Muscle of leg (tissue), 16 donors: ENCODE measurements at places on chromosomes 2 and 18. TPM values are rescaled to one million over a fixed set of nuclear protein-coding genes. Genes with fewer than 3 reads are reported as not detected.

DNA sequence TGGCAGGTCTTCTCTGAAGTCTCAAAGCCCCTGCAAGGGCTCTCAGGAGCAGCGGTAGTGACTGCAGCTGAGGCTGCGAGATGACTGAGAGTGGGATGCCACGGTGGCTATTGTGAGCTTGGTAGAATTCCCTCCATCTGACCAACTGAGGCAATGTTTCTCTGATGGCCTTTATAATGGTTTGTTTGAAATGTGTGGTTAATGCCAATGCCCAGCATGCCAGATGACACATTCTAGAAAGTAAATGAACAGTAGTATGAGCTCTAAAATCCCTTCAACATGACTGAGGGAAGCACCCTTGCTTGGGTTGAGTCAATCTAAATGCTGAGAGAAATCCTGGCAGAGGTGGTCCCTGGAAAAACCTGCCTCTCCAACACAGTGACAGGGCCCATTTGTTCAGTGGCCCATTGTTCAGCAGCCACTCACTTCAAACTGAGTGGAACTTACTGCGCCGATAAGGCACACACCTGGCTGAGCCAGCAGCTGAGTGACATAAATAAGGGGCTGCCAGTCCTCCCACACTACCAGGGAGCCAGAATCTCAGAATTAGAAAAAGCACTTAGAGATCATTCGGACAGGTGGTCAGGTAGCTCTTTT, 31.7 kb downstream of the SULT1C2 start:
- no peak for DNase-seq

- peak; percentile 50 for DNase-seq
Observed at GRCh38 chr18:36934884-36935283, 106.0 kb downstream of the KIAA1328 start.

DNA sequence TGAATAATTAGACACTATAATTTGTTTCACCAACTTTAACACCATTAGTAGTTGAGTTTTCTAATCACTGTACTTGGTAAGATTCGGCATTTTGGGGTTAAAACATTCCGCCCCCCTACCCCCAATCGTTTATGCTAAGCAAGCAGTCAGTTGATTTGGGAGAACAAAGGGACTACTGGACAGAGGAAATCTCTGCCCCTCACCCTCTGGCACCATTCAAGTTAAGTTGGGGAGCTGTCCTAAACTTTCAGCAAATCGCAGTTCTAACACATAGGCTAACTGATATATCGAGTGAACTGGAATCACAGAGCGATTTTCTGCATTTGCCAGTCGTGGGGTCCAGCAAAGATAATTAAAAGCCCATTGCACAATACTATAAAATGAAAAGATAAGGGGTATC, 5.6 kb downstream of the KLF7 start:
- peak; percentile 44 for DNase-seq

DNA sequence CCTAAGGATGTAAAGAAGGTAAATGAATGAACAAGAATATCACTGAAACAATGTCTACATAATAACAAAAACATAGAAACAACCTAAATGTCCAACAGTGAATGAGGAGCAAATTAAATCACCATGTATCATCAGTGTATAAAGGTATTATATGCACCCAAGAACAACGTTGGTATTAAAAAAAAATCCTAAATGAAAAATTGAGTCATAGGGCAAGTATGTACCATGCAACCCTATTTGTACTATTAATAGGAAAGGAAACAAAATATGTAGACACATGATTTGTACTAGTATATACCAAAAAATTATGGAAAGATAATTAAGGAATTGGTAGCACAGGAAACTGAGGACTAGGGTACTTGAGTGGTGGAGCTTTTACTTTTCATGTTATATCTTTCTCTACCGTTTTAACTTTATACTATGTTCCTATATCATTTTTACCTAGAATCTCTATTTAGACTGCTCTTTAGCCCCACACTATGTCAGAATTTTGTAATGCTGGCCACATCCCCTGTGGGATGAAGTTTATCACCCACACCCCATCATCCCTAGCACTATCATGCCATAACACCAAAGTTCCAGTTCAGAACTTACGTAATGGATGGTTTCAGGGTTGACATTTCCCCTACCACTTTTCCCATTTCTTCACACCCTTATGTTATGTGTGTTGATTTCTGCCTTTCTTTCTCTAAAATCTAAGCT, 25.6 kb downstream of the IKZF2 start:
- DNase-seq = no peak

DNA sequence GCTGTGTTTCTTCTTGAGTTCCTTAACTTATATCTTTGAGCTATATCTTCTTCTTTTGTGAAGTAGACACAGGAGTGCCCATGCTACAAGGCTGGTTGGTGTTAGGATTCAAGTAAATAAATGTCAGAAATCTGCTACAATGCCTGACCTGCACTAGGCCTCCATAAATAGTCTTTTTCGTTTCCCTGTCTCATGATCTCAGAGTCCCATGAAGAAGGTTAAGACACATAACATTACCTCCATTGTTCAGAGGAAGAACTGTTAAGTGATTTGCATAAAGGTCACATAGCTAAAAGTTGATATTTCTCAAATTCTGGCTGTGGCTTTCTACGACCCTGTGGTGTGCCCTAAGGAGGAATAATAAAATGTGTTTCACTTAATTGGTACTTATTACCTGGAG, 228.4 kb downstream of the KCNS3 start:
- DNase-seq = no peak

DNA sequence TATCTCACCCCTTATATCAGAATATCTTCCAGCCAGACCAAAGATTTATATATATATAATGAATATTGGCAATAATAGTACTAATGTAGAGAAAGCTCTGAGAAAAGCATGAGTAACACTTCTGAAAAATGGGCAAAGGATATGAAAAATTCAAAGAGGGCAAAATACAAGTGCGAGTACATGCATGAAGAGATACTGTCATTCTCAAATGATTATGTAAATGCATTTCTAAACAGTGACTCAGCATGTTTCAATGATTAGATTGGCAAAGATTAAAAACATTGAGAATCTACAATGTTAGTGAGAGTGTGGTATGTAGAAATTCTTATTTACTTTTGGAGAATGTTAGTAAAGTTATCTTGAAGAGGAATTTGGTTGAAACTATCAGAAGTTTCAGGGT, 118.3 kb upstream of the NEDD4L start:
- DNase-seq = no peak

GRCh38 chr2:47043142-47043890, 111.8 kb downstream of the STPG4 start:
- DNase-seq = peak; percentile 77

GRCh38 chr2:119495948-119496347, 28.3 kb downstream of the SCTR start:
- no peak for DNase-seq

DNA sequence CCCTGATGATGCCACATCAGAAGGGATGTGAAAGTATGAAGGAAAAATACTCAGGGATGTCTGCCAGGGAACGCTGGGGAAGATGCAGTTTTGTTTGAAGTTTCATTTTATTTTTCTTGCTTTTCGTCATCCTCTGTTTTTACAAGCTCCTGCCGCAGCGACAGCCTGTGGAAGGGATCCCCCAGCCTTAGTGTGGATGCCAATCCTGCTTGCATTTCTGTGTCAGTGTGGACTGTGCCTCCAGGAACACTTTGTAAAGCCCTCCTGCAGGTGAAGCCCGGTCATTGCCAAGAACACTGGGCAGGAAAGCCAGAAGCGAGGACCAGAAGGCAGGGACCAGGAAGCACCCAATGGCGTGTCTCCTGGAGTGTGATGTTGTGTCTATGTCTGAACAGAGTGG, 234.3 kb downstream of the SEPTIN10 start:
- DNase-seq = no peak

ORMDL1 gene
- polyA plus RNA-seq = 43.4 TPM

GRCh38 chr2:126637386-126637785, 18.6 kb upstream of the GYPC start:
- no peak for DNase-seq

DNA sequence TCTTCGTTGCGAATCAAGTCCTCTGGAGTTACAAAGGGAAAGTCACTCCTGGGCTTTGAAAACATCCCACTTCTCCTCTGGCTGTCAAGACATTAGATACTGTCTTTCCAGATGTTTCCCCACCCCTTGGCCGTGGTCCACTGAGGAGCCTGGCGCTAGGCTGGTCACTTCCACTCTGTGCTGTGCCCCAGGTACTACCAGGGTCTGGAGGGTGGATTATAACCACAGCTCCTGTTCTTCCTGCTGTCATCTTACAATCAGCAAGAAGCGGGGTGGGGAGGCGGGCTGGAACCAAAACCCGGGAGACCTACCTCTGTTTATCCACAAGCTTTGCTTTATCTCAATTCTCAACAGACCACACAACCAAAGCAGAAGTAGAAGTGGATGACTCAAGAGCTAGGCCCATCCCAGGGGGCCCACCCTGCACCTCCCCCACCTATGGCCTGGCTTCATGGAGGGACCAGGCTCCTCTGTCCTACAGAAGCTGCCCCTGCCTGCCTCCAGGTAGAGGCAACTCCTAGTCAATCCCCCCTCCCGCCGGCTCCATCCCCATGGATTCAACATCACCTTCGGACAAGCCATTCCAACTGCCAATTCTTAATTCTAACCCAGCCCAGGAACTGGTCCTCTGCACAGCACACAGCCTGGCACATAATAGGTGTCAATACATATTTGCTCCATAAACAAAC, 17.8 kb downstream of the SMAD7 start:
- no peak for DNase-seq

- peak; percentile 49 for DNase-seq
Observed at GRCh38 chr2:105889046-105889445, 144.3 kb downstream of the NCK2 start.

MREG gene
- polyA plus RNA-seq = 2.1 TPM

SCN3A gene
- 0.87 TPM for polyA plus RNA-seq

DNAH6 gene
- 0.09 TPM for polyA plus RNA-seq

GRCh38 chr2:121254748-121255147, 30.3 kb downstream of the TFCP2L1 start:
- no peak for DNase-seq

DNA sequence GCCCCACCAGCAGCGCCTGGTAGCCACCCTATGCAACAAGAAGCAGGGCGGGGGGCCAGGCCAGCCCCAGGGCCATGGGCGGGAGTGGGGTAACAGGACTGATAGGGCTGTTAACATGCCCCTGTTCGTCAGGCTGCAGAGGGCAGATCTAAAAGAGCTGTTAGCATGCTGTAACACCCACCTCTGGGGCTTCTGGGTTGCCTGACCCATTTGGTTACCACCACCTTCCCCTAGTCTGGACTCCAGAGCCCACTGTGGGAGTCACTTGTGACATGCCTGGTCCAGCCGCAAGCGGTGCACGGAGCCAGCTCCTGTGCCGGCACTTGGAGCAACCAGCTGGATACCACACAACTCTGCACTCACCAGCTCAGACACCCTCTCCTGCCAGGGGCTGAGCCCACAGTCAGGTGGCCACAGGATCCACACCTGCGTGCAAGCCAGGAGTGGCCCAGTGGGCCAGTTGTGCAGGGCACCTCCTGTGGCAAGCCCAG, 2.1 kb downstream of the METTL8 start:
- no peak for DNase-seq

SNRNP27 gene
- polyA plus RNA-seq = 73.9 TPM

CPLX4 gene
- polyA plus RNA-seq = not detected

DNA sequence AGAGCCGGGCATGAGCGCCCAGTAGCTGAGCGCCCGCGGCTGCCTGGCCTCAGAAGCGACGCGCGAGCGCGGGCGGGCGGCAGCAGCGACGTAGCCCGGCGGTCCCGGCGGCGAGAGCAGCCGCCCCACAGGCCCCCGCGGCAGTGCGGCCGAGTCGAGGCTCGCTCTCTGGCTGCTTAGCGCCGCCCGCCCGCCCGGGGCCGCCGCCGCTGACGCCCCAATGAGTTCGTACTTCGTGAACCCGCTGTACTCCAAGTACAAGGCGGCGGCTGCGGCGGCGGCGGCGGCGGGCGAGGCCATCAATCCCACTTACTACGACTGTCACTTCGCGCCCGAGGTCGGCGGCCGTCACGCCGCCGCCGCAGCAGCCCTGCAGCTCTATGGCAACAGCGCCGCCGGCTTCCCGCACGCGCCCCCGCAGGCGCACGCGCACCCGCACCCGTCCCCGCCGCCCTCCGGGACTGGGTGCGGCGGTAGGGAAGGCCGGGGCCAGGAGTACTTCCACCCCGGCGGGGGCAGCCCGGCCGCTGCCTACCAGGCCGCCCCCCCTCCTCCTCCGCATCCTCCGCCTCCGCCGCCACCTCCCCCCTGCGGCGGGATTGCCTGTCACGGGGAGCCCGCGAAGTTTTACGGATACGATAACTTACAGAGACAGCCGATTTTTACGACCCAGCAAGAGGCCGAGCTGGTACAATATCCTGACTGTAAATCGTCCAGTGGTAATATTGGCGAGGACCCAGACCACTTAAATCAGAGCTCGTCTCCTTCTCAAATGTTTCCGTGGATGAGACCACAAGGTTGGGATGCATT, 847 bp downstream of the HOXD8 start:
- peak; percentile 76 for DNase-seq

KCNE4 gene
- polyA plus RNA-seq = 3.6 TPM

ACOXL gene
- polyA plus RNA-seq = 0.56 TPM

- DNase-seq = no peak
Observed at GRCh38 chr2:215597577-215597976, 161.7 kb upstream of the FN1 start.

DNA sequence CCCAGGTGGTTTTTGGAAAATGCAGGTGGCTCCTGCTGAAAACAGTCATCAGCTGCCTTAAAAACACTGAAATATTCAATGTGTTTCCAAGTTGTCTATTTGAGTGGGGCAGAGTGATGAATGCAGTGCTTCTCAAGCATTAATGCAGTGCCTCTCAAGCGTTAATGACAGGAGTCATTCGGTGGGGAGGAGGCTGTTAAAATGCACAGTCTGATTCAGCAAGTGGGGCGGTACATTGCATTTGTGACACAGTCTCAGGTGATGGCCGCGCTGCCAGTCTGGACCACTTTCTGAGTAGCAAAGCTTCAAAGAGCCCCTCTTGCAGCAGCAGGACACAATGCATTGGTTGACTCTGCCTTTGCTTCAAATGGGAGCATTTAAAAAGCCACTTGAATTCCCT, 231.4 kb upstream of the RGPD4 start:
- no peak for DNase-seq

GRCh38 chr2:228767196-228767595, 503.9 kb downstream of the PID1 start:
- DNase-seq = no peak

CHST9 gene
- polyA plus RNA-seq = 0.36 TPM

DNA sequence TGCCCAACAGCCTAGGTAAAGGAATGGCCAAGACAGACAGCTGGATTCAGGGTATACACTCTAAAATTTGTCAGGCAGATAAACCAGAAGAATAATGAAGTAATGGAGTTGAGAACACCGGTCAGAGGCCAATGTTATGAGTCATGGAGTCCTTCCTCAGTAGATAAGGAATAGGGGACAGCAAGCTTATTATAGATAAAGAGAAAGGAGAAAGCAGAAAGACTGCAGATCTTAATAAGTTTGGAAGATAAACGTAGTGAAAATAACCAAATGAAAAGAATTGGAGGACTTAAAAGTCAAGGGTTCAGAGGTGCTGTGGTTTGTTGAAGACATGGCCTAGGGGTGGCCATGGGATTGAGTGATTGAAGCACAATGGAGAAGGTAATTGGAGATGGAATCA, 63.5 kb upstream of the NFE2L2 start:
- DNase-seq = no peak
